ENCODE measurements at places on chromosomes 5 and 9.

DNA sequence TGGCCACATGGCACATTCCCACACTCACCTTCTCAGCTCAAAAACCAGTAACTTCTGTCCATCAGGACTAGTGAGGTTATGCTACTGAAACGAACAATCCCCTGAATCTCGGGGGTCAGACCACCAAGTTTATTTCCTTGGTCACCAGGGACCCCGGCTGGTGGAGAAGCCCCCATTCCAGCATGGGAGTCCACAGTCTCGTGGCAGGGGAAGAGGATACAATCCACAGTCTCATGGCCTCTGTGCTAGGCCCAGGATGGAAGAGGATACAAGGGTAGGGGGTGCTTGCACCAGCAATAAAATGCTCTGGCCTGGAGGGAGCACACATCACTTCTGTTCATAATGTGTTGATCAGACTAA lies 7.4 kb upstream of the CARD19 start:
- no peak for DNase-seq

- DNase-seq, result no peak
Measured at GRCh38 chr5:7245121-7245651, 150.8 kb upstream of the ADCY2 start.

GRCh38 chr5:10464173-10464572 lies 22.5 kb downstream of the ROPN1L start:
- DNase-seq, result no peak

- no peak for DNase-seq
Measured at GRCh38 chr9:134272302-134273023, 53.8 kb upstream of the RXRA start.

DNA sequence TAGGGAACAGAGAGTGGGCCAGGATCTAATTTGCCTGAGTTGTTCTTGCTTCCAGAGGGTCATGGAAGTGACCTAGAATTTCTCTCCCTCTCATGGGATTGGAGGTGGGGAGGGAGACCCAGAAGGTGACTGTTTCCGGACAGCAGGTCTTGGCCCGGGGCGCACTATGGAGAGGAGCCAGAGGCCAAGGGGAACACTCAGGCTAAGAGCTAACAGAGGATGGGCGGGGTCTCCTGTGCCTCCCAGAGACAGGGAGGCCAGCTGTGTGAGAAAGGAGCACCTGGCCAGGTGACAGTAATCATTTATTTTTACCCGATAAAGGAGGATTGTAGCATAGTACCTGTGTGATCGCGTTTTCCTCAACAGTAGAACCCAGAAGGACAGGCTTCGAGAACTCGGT lies 50.9 kb upstream of the ANKH start:
- no peak for DNase-seq

DNA sequence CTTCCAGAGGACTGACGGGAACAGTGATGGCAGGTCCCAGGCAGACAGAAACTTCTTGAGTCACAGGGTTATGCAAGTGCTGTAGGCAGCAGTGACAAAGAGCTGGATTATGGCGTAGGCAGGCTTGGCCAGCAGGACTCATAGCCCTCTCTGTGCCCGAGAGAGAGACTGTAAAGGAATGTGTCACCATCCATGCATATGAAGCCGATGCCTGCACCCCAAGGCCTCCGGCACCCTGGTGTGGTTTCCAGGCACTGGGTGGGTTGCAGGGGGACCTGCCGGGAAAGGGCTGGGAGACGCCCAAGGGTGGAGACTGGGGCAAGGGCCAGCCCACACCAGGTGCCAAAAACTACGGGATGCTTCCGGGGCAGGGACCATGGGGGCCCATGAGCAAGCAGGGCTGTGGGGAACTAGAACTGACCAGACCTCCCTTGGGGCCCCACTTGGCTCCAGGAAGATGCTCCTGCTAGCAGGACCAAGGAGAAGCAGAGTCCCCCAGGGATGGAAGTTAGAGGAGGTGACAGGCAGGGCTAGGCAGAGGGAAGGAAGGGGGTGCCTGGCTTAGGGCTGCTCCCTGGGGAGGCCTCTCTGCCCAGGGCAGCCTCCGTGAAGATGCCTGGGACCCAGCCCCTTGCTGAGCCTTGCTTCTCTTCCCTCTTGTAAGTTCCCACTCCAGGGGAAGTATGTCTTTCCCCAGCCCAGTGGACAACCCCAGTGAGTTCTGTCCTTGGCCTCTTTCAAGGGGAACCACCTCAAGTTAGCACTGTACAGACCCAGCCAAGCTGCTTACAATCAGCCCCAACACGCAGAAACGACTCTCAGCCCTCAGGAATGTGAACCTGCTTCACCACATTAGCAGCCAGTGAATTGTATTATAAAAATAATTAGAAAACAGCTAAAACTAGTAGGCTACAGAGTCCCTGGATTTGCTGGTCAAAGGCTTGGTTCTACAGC lies 10.5 kb upstream of the IPPK start:
- no peak for DNase-seq

DNA sequence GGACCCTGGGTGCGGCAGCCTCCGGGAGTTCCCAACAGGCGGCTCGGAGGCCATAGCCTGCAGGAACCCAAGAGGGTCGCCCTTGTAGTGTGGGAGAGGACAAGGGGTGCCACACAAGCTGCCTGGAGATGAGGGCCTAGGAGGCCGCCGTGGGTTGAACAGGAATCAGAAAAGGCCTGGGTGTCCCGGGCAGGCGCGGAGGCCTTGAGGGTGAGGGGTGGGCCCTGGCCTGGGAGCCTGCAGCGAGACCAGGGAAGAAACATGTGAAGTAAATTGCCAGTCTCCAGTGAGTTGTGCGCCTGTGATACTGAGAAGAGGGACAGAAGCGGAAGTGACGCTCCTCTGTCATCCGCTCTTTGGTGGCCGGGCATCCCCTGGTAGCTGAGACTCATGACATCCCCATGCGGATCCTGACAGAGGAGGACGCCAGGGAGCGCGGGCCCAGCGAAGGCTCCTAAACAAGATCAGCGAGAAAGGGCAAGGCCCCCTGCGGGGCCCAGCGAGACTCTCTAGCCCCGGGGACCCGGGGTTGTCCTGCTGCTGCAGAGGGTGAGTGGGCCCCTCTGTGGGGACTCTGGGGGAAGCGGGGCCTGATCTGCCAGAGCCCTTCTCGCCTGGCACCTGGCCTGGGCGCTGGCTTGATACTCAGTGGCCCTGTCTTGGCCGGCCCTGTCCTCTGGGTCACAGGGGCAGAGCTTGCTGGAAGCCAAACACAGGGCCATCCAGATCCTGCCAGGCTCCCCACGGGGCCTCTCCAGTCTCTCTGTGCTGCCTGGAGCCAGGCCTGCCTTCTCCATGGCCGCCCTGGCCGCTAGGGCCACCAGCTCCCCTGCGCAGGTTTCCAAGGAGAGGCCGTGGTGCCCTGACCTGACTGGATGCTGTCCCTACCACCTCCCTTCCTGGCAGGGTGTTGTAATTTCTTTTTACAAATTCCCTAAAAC lies 788.4 kb downstream of the TLE4 start:
- no peak for DNase-seq

GRCh38 chr5:58926541-58926935 lies 343.7 kb downstream of the RAB3C start:
- no peak for DNase-seq

DNA sequence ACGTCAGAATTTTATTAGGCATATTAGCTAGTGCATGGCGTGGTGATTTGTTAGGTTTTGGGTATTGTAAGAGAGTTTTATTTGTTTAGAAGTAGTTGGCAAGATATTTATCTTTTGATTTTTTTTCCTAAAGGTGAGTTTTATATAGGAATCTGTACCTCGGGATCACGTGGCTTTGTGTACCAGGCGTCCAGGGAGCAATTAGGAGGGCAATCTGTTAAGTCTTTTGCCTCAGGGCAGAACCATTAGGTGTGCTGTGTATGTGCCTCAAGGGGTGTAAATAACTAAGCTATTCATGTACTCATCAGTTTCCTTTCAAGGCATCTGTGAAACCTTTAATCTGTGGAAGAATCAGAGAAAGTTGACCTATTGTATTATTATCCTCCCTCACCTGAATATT lies 39.4 kb downstream of the ZSWIM6 start:
- peak; percentile 78 for DNase-seq

DNA sequence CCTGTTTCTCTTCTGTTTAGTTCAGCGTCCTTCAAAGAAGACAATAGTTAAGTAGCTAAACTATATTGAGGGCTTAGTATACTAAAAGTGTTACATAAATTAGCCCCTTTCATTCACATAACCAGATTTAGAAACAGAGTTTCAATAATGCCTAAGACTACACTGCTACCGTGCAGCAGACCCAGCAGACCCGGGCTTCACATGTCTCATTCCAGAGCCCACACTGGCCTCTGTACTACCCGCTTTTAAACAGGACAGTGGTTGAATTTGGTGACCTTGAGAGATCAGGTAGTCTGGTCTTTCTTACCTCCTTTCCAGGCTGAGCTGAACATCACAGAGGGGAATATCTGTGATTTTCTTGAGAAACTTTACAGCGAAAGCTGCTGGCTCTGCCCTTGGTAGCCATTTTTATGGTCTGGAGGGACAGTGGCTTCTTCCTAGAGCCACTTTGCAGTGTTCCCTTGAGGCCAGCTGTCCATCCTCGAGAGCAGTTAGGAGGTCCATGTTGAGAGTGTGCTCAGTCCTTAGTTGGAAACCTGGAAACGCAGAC lies 56.5 kb downstream of the SLC22A5 start:
- no peak for DNase-seq

DNA sequence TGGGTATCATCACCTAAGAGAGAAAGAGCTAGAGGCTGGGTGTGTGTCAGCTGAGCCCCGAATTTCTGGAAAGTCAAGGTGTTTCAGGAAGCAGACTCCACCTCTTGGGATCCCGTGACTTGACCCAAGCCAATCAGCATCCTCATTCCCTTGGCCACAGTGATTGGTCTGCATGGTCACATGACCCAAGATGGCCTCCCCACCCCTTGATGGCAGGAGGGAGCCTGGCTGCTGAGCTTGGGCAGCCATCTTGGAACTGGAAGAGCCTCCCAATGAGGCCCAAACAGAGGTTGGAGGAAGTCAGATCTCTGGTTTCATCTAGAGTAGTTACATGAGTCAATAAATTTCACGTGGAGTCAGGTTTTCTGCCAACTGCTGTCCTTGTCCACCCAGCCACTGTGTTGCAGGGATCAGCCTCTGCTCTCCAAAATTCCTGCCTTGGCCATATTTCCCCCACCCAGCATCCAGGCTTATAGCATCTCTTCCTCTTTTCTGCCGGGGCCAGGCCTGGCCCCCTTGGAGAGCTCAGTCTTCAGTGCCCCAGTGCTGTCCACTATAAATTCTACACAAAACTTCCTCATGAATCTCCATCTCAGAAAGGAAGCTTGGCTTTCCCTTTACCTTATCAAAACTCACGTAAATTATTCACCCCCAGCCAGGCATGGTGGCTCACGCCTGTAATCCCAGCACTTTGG lies 17.2 kb upstream of the SUSD3 start:
- DNase-seq, result no peak

DNA sequence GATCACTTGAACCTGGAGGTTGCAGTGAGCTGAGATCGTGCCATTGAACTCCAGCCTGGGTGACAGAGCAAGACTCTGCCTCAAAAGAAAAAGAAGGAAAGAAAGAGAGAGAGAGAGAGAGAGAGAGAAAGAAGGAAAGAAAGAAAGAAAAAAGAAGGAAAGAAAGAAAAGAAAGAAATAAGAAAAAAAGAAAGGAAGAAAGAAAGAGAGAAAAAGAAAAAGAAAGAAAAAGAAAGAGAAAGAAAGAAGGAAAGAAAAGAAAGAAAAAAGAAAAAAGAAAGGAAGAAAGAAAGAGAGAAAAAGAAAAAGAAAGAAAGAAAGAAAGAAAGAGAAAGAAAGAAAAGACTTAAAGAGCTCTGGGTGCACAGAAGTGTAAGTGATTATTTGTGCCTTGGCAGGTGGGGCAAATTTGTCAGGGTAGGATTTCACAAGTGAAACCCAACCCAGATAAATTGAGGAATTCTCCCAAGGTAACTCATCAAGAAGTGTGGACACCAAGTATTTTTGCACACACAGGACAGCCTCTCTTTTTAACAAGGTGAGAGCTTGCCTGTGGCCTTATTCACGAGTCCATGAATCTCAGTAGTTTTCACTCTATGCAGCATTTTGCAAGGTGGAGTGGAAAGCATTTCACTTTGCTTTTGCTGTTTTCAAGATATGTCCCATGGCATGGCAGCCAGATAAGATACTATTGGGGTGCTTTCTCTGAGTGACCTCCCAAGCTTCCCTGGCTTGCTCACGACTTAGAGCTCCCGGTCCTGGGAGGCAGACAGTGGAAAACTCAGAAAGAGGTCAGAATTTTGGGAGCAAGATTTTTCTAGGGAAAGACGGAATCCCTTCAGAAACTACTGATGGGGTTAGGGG lies 57.8 kb downstream of the C9orf153 start:
- no peak for DNase-seq

DNA sequence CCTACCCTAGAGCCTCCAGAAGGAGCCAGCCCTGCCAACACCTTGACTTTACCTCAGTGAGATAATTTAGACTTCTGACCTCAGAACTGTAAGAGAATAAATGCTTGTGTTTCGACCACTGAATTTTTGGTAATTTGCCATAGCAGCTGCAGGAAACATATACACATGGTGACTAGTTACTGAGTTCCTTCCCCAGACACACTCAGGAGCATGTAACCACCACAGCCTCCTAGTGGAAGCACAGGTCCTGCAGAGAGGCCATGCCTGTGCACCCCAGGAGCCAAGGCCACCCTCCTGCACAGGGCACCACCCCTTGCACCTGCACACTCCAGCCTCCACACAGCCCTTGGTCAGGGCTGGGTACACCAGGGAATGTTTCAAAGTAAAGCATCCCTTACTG lies 7.6 kb upstream of the CAMSAP1 start:
- DNase-seq, result no peak

DNA sequence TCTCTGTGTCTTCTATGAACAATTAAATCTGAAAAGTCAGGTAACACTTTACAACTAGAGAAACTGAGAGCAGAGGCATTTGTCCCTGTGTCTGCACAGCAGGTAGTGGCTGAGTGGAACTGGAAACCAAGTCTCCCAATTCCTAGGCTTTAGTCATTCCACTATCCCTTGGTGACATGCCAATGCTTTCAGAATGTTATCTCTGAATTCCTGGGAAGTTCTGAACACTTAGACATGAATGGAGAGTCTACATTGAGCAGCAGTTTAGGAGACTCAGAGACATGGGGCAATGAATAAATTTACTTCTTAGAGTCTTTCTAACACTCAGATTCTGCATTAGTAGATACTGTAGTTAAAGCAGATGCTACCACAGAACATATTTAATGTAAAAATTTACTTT lies 94.8 kb upstream of the APC start:
- DNase-seq, result no peak

DNA sequence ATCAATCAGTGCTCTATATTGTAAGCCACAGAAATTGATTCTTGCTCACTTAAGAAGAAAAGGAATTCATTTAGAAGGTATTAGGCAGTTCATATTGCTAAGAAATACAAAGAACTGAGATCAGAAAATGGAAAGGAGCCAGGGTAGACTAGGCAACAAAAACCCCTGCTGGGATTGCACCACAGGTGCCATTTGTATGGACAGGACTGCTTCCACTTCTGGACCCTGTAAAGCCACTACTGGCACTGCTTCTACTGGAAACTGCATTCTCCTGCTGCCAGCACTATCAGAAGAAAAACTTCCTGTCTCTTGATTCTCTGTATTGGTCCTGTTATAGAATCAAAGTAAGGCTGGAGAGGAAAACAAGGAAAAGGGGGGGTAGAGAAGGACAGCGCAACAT lies 45.9 kb downstream of the CERT1 start:
- no peak for DNase-seq

- DNase-seq, result no peak
Measured at GRCh38 chr5:34500236-34500847, 155.8 kb upstream of the RAI14 start.

All from ELF-1 (cell line).